ENCODE measurements at places on chromosomes 1 and 21.

GRCh38 chr1:195715652-195716051 is 892.6 kb downstream of the KCNT2 start:
- no peak for DNase-seq

GRCh38 chr1:164524810-164525209 is 34.2 kb upstream of the PBX1 start:
- DNase-seq, result no peak

- DNase-seq, result no peak
Measured at GRCh38 chr1:230332061-230332460, 94.1 kb downstream of the PGBD5 start.

- no peak for DNase-seq
Measured at GRCh38 chr1:41329662-41330587, 31.3 kb upstream of the FOXO6 start.

DNA sequence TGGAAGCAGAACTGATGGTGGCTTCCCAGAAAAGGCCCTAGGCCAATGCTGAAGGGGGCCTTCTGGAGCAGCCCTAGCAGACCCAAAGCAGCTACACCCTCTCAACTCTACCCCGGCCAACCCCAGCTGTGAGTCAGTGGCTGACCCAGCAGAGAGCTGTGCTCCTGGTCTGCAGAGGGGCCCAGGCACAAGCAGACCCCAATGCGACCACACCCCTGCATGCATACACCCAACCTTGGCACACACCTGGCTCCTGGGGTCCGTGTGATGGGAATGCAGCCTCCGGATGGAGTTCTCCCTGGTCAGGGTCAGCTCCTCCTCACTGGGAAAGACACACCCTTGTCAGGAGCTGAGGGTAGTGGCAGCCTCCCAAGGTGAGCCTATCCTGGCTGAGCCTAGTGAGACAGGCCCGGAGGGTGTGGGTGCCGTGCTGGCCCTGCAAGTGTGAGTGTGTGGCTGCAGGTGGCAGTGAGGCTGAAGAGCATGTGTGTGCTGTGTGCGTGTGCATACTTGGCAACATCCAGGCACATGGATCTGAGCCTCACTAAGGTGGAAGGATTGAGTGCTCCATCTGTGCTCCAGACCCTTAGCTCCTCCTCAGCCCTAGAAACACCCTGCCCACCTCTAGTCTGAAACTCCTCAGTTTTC is 3.9 kb upstream of the ARHGAP30 start:
- no peak for DNase-seq

DNA sequence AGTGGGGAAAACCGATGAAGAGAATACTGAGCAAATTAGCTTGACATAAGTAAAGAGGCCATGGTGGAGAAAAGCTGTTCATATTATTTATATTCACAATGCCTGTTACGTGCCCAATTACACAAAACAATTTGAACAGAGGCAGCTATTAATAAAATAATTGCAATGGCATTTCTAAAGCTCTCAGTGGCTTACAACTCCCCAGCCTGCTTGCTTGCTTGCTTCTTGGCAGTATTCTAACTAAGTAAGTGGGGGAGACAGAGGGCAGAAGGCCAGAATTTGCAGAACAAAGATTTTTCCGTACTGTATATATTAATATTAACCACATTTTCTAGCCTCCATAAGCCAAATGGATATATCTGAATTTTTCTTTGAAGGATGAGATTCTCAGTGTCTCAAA is 12.9 kb downstream of the PTPN14 start:
- DNase-seq, result no peak

DNA sequence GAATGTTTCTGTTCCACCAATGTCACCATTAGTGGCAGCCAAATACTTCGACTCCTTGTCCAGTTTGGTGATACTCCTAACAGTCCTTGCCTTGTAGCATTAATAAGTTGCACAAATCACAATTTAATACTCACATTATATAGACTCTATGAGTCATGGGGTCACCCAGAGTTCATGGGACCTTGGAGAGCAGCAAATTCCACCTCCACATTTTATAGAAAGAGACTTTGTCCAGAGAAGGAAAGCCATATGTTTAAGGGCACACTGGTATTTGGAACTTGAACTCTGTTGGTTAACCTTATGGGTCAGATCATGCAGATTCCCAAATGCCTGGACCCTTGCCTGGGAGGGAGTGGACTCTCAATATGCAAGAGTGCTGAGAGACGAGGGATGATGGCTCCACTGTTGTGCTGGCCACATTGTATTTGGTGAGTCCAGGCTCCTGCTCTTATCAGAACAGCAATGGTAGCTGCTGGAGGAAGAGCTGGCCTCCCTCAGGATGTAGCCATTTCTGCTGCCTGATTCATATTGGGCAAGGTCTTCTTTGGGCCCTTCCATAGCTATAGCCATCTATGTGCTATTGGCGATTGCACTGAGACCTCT is 30.6 kb downstream of the DNAJC6 start:
- DNase-seq, result no peak

GRCh38 chr1:35838693-35839245 is 31.0 kb downstream of the AGO4 start:
- no peak for DNase-seq
